HepG2 (cell line): ENCODE measurements at places on chromosomes 5 and 9. TPM values are rescaled to one million over a fixed set of nuclear protein-coding genes. Genes with fewer than 3 reads are reported as not detected.
A peak's percentile ranks its signal among the peaks of the same experiment; 100 is the strongest.

- H3K27ac ChIP-seq: no peak overlapping the region
- no peaks in the 10 kb centered on the region for H3K36me3 ChIP-seq
- H3K4me3 ChIP-seq: no peak overlapping the region
- no peaks in the 10 kb centered on the region for H3K4me1 ChIP-seq
- no peak for DNase-seq
- H3K27me3 ChIP-seq: no peaks in the 10 kb centered on the region
Measured at GRCh38 chr9:72254901-72255545, 105.8 kb downstream of the GDA start.

- no peaks in the 10 kb centered on the region for H3K36me3 ChIP-seq
- H3K27ac ChIP-seq: no peak overlapping the region
- no peak overlapping the region for H3K4me3 ChIP-seq
- DNase-seq: no peak
Measured at GRCh38 chr5:88092358-88092757, 176.3 kb downstream of the TMEM161B start.

- no peaks in the 10 kb centered on the region for H3K27me3 ChIP-seq
- H3K27ac ChIP-seq: no peak overlapping the region
- peak; percentile 47 for DNase-seq
- no peaks in the 10 kb centered on the region for H3K4me1 ChIP-seq
- H3K4me3 ChIP-seq: no peak overlapping the region
Measured at GRCh38 chr9:2857564-2858198, 13.8 kb upstream of the PUM3 start.

- H3K36me3 ChIP-seq: no peaks in the 10 kb centered on the region
- H3K4me1 ChIP-seq: no peaks in the 10 kb centered on the region
- H3K27me3 ChIP-seq: no peaks in the 10 kb centered on the region; the same call in 1 of the 2 replicates
- H3K4me3 ChIP-seq: no peak overlapping the region
- DNase-seq: no peak
- no peak overlapping the region for H3K27ac ChIP-seq
Measured at GRCh38 chr9:38274800-38275199, 117.7 kb upstream of the ALDH1B1 start.

DNA sequence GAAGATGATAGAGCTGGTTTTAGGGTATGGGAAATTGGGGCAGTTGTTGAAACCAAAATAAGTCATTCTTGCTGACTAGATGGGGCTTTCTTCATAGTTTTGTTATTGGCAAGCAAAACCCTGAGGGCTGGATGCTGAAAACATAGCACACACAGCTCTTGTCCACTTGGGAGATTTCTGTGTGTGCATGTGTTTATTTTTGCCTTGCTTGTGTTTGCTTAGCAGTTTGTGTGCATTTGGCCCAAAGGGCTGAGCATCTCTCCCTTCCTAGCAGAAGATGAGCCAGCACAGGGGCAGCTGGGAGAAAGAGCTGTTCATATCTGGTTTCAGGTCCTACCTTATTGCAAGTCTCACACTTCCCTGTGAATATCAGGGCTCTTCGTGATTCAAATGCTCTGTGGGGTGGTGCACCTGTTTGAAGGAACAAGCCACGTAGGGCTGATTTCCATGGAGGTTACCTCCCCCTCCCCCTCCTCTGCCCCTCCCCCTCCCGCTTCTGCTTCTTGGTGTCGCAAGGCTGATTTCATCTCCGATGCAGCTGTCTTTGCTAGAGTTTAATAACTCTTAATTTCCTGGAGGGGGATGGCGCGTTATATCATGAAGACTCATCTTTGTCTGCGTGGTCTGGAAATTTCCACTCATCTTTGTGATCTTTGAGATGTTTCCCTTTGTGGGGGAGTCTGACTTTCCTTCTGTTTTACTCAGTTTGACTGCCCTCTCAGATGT, 296.5 kb downstream of the ARHGAP26 start:
- H3K36me3 ChIP-seq: peaks cover 13% of the 10 kb centered on the region; the same call in 2 of the 3 replicates
- no peaks in the 10 kb centered on the region for H3K4me1 ChIP-seq
- H3K27ac ChIP-seq: no peak overlapping the region
- H3K4me3 ChIP-seq: no peak overlapping the region
- H3K27me3 ChIP-seq: no peaks in the 10 kb centered on the region

ZNF169 gene
- total RNA-seq: 1.4 and 2.1 TPM in 2 replicates

DNA sequence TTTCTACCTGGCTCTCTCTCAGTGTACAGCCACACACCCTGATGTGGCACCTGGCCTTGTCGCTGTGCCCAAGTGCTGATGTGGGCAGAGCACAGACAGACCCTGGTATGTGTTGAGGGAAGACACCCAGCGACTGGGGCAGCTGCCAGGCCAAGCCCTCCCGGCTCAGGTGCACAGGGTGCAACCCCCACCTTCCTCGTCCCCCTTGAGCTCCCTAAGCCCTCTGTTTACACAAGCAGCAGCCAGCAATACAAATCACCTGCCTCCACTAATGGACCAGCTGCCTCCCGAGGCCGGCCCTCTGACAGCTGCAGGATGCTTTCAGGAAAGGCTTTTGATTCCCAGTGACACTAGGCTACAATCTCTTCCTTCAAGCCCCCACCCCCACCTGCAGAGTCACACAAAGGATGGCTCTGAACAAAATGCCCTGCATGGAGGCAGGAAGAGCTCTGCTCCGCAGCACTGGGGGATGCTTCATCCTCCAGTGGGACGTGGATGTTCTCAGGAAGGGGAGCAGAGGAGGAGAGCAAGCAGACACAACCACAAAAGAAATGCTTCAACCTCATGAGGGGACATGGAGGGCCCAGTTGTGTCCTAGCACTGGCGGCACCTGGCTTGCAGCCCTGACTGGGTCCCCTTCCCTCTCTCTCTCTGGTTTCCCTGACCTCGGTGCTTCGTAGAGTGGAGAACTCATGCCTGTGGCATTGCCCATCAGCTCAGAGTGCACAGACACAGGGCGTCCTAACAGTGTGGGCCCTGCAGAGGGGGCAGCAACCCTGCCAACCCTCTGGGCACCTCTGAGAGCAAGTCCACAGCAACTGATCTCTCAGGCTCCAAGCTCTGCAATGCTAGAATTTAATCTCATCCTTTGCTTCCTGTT, 140.8 kb downstream of the BARX1 start:
- no peaks in the 10 kb centered on the region for H3K4me1 ChIP-seq
- no peaks in the 10 kb centered on the region for H3K36me3 ChIP-seq
- H3K27ac ChIP-seq: no peak overlapping the region
- H3K4me3 ChIP-seq: no peak overlapping the region
- no peaks in the 10 kb centered on the region; the same call in none of the 2 replicates for H3K27me3 ChIP-seq

DNA sequence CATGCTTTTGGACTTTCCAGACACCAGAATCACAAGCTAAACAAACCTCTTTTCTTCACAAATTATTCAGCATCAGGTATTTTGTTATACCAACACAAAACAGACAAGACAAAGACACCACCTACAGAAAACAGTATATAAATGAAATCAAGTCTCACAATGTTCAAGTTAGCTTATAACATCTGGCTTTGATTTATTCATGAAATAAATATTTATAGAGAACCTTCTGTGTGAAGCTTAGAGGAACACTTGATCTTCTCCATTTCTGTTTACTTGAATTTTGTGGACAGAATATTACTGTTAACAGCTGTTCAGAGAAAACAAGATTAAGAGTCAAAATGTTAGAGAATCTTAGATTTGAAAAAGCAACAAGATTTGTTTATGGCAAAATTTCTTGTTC, 137.4 kb upstream of the PRR16 start:
- H3K4me3 ChIP-seq: no peak overlapping the region
- no peaks in the 10 kb centered on the region for H3K36me3 ChIP-seq
- H3K27me3 ChIP-seq: no peaks in the 10 kb centered on the region
- H3K27ac ChIP-seq: no peak overlapping the region
- no peak for DNase-seq

DNA sequence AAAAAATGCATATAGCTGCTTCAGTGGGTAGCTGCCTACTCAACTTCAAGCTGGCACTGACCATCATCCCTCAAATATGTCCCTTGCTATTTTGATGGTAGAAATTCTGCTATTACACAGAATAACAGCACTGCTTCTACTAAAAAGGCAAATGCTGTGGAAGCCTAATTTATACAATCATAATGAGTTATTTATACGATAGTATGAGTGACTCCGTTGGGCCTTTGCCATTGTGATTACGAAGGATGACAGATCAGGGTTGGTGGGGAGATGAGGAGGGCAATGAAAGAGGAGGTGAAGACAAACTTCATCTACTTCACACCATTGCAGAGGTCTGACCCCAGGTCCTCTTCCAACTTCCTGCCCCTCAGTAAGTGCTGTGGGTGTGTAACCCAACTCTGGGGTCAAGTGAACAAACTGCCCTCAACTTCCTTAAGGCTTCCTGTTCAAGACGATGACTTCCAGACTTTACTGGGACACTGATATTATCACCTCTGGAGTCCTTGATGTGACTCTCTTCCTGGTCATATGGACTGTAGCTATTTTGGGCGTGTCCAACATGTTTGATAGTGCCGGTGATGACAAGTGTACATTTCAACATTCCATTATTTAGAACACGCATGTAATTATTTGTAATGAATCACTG, 74.1 kb upstream of the RPS23 start:
- no peak for DNase-seq
- H3K4me1 ChIP-seq: peaks cover 22% of the 10 kb centered on the region
- H3K27me3 ChIP-seq: peaks cover 3% of the 10 kb centered on the region; the same call in 1 of the 3 replicates
- H3K36me3 ChIP-seq: no peaks in the 10 kb centered on the region

DNA sequence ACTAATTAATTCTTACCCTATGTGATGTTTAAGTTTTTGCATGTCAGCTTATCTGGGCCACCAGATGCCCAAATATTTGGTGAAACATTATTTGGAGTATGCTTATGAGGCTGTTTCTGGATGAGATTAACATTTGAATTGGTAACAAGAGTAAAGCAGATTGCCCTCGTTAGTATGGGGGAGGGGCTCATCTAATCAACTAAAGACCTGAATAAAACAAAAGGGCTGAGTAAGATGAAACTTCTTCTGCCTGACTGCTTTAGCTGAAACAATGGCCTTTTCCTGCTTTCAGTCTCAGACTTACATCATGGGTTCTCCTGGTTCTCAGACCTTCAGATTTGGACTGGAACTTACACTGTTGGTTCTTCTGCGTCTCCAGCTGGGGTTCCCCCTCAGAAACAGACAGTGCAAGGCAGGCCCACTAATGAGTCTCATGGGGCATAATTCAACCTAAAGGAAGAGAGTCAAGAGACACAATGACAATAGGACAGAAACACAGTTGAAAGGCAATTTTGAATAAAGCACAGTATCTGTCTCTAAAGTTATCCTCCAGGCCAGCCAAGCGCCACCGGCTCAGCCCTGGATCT, 288.4 kb downstream of the CAAP1 start:
- no peaks in the 10 kb centered on the region for H3K4me1 ChIP-seq
- H3K27ac ChIP-seq: no peak overlapping the region
- H3K36me3 ChIP-seq: no peaks in the 10 kb centered on the region
- H3K4me3 ChIP-seq: no peak overlapping the region
- no peak for DNase-seq
- H3K27me3 ChIP-seq: no peaks in the 10 kb centered on the region

DNA sequence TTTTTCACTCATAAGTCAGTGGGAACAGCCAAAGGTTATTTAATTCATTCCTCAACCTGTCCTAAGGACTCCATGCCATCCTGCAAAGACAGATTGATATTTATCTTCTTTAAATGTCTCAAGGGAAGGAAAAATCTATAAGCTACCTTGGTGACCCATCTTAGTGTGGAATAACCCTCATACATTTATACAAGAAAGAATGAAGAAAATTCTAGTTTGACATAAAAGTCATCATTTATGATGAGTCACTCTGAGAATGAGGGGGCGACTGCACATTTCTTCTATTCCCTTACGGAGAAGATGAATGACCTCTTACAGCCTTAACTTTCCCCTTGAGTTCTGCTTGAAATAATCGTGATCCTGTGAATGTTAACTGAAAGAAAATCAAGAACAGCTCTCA, 26.8 kb upstream of the NUDT12 start:
- H3K27me3 ChIP-seq: no peaks in the 10 kb centered on the region
- H3K4me1 ChIP-seq: no peaks in the 10 kb centered on the region
- no peak for DNase-seq
- H3K27ac ChIP-seq: no peak overlapping the region
- no peak overlapping the region for H3K4me3 ChIP-seq
- H3K36me3 ChIP-seq: no peaks in the 10 kb centered on the region

GNG10 gene
- 29.8 and 45.0 TPM in 2 replicates for total RNA-seq

TMEM171 gene
- not detected in 2 replicates for total RNA-seq

CAVIN4 gene
- total RNA-seq: 0.53 and 1.00 TPM in 2 replicates

DNA sequence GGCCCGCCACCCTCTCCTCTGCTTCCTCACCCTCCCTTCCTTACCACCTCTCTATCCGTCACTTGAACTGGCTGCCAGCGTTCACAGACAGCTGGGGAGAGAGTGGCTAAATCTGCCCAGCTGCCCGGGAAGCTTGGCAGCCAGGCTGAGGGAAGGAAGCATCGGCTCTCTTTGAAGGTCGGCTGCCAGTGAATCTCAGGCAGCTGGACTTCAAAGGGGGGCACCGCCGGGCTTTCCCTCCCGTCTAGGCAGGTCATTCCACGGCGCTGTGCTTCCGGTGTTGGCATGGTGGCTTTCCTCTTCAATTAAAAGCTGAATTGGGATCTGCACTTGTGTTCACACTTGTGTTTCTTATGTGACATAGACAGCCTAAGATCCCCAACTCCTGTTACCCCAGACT, 174.0 kb downstream of the GDNF start:
- no peak overlapping the region for H3K27ac ChIP-seq
- H3K36me3 ChIP-seq: no peaks in the 10 kb centered on the region
- H3K27me3 ChIP-seq: no peaks in the 10 kb centered on the region
- no peak overlapping the region for H3K4me3 ChIP-seq
- peaks cover 34% of the 10 kb centered on the region for H3K4me1 ChIP-seq

- no peaks in the 10 kb centered on the region for H3K4me1 ChIP-seq
- DNase-seq: no peak
- no peaks in the 10 kb centered on the region for H3K36me3 ChIP-seq
- no peak overlapping the region for H3K4me3 ChIP-seq
- no peaks in the 10 kb centered on the region for H3K27me3 ChIP-seq
Measured at GRCh38 chr5:107342371-107342770, 328.4 kb downstream of the EFNA5 start.

CNTRL gene
- 11.8 and 14.4 TPM in 2 replicates for total RNA-seq

- H3K4me3 ChIP-seq: no peak overlapping the region
- no peak for DNase-seq
- no peaks in the 10 kb centered on the region for H3K36me3 ChIP-seq
- H3K27me3 ChIP-seq: no peaks in the 10 kb centered on the region
Measured at GRCh38 chr9:124146031-124146561, 111.7 kb upstream of the NEK6 start.
